Activated CD4-positive, alpha-beta T cell treated with anti-CD3 and anti-CD28 coated beads, Interleukin-2, amount 50 U/mL, for 1 hour (primary cell): ENCODE measurements at places on chromosomes 3 and 15.

GRCh38 chr3:52494886-52495495 lies at the start of gene STAB1:
STAB1 (plus strand) TSS chr3:52495338; CDS start chr3:52495414, 76 bp downstream.
- DNase-seq = no peak

- peak; percentile 20 for DNase-seq
Observed at GRCh38 chr15:58748040-58748851, 1.3 kb downstream of the ADAM10 start.

DNA sequence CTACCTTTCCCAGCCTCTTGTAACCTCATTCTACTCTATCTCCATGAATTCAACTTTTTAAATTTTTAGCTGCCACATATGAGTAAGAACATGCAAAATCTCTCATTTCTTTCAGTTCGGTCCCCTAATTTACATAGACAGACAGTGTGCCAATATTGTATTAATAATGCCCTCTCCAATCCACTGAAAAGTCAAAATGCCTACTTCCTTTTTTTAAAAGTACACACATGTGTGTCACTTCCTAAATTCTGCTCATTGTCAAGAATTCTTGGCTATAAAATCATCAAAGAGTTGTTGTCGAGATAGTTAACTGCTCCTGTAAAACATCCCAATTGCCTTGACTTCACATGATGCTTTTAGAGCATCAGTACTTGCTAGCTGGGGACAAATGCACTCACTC lies 84.2 kb upstream of the IL12A start:
- no peak for DNase-seq

- DNase-seq = no peak
Observed at GRCh38 chr3:170635385-170635735, 49.5 kb upstream of the SLC7A14 start.
